Activated naive CD8-positive, alpha-beta T cell treated with anti-CD3 and anti-CD28 coated beads for 36 hours (primary cell): ENCODE measurements at places on chromosomes 6 and 20.

DNA sequence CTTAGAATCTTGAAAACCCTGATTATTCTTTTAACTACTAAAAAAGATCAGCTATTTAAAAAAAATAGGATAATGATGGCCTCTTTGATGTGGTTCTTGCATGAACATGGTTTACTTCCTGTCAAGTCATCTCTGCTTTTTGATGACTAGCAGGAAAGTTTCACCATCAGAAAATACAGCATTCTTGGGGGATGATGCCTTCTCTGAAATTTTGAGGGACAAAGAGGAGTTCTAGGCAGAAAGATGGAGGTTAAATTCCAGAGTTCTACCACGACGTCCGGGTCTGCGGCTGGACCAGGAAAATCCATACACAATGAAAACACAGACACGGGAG lies 130.4 kb downstream of the OLIG3 start:
- H3K4me1 ChIP-seq: peaks cover 17% of the 10 kb centered on the region
- no peak overlapping the region for H3K4me3 ChIP-seq
- no peaks in the 10 kb centered on the region for H3K27me3 ChIP-seq

DNA sequence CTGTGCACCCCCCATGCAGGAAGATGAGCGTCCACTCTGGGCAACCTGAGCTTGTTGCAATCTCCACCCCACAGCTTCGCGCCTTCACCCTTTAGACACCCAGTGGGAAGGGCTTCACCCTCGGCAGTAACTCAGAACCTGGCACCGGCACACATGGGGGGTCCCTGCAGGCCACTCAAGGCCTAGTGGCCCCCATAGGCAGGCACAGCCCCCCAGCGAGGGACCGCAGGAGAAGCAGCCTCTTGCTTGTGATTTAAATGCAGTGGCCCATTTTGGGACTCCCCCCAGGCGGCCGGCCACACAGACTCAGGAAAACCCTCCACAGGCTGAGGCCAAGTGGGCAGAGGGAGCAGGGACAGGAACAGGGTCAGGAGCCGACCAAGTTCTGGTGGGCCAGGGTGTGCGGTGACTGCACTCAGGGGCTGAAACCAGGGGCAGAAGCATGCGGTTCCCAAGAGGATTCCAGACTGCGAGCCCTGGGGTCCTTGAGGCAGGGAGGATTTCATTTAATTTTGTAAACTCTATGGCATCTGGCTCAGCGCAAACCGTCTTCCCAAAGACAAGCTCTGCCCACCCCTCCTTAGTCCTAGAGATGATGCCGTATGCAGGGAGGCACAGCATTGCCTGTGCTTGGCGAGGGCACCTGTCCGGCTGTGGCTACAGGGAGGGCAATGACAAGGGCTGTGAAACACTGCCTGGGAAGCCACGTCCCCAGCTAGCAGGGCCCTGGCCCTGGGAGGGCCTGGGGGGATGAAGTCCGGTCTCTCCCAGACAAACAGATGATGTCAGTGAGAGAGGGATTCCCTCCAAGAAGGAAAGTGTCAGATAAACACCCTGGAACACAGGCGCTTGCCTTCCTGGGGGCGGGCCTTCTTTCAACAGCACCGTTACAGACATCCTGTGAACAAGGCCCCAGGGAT lies 52.9 kb upstream of the GPR31 start:
- H3K27me3 ChIP-seq: no peaks in the 10 kb centered on the region
- H3K4me1 ChIP-seq: no peaks in the 10 kb centered on the region
- H3K27ac ChIP-seq: no peak overlapping the region
- H3K36me3 ChIP-seq: no peaks in the 10 kb centered on the region
- no peak overlapping the region for H3K4me3 ChIP-seq
- DNase-seq: no peak

GRCh38 chr20:2694008-2694471 lies 1.5 kb downstream of the EBF4 start:
- no peak overlapping the region for H3K4me3 ChIP-seq
- H3K4me1 ChIP-seq: peaks cover 5% of the 10 kb centered on the region
- DNase-seq: no peak
- H3K27me3 ChIP-seq: peaks cover 38% of the 10 kb centered on the region
- peaks cover 2% of the 10 kb centered on the region for H3K36me3 ChIP-seq
- H3K27ac ChIP-seq: no peak overlapping the region

- DNase-seq: no peak
- no peak overlapping the region for H3K27ac ChIP-seq
- no peaks in the 10 kb centered on the region for H3K36me3 ChIP-seq
- H3K27me3 ChIP-seq: no peaks in the 10 kb centered on the region
These were observed 425.1 kb downstream of the FOXA2 start for GRCh38 chr20:22159276-22159675.

DNA sequence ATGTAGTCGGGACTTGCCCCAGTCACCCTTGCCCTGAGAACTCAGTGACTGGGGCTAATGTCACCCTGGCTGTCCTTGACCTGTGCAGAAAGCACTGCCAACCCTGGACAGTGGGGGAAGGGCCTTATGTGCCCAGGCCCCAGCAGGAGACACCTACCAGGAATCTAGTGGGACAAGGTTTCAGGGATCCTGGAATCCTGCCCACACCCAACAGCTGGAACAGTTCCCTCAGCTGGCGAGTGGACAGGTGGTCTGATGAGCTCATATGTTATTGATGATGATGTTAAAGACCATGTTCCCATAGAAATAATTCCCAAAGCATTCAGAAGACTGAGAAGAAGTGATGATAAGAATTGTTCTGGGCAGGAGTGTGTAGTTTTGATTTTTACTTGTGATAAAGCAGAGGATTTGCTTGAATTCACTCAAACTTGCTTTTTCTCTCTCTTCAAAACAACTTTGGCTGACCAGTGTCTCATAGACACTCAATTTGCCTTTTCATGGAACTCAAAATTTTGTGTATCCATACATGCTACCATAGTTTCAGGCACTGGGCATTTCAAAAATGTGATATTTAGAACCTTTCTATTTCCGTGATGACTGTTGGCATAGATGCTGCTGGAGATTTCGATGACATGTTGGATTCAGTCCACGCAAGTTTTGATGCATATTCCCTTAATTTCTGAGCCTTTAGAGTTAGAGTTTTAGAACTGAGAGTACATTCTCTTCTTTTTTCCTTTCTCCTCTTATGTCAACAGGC lies 79.3 kb downstream of the SLC22A3 start:
- DNase-seq: no peak
- no peak overlapping the region for H3K4me3 ChIP-seq
- no peak overlapping the region for H3K27ac ChIP-seq
- H3K27me3 ChIP-seq: peaks cover 74% of the 10 kb centered on the region
- H3K36me3 ChIP-seq: peaks cover 2% of the 10 kb centered on the region
- peaks cover 12% of the 10 kb centered on the region for H3K4me1 ChIP-seq

DNA sequence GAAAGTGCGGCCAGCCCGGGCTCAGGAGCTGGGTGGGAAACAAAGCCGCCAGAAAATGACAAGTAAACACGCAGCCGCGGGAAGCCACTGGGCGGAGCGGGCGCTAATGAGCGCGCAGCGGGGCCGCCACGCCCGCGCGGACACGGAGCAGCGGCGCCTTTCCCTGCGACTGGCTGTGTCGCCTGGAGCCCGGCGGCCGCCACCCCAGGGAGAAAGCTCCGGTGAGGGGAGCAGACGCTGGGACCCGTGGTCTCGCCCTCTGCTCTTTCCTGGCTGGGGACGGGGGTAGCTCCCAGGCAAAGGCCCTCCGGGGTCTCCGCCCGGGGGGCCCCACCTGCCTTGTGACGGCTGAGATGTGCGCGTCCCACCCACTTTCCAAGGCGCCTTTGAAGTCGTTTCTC lies 54.9 kb downstream of the PRR18 start:
- H3K27me3 ChIP-seq: peaks cover 55% of the 10 kb centered on the region
- no peak overlapping the region for H3K27ac ChIP-seq
- peaks cover 4% of the 10 kb centered on the region for H3K4me1 ChIP-seq
- H3K36me3 ChIP-seq: no peaks in the 10 kb centered on the region
- peak overlapping the region; percentile 79 for H3K4me3 ChIP-seq

- DNase-seq: no peak
- no peaks in the 10 kb centered on the region for H3K27me3 ChIP-seq
- H3K36me3 ChIP-seq: no peaks in the 10 kb centered on the region
- no peak overlapping the region for H3K4me3 ChIP-seq
These were observed 36.5 kb downstream of the USP49 start for GRCh38 chr6:41858703-41859102.

- no peaks in the 10 kb centered on the region for H3K27me3 ChIP-seq
- peaks cover 62% of the 10 kb centered on the region for H3K4me1 ChIP-seq
- no peak for DNase-seq
- peak overlapping the region; percentile 86 for H3K27ac ChIP-seq
- peaks cover 8% of the 10 kb centered on the region for H3K36me3 ChIP-seq
These were observed 5.5 kb downstream of the ELMO2 start for GRCh38 chr20:46400828-46401477.

- H3K4me1 ChIP-seq: no peaks in the 10 kb centered on the region
- no peak overlapping the region for H3K27ac ChIP-seq
- DNase-seq: no peak
- H3K36me3 ChIP-seq: peaks cover 14% of the 10 kb centered on the region
These were observed 84.9 kb upstream of the TMEM181 start for GRCh38 chr6:158474961-158475343.

DNA sequence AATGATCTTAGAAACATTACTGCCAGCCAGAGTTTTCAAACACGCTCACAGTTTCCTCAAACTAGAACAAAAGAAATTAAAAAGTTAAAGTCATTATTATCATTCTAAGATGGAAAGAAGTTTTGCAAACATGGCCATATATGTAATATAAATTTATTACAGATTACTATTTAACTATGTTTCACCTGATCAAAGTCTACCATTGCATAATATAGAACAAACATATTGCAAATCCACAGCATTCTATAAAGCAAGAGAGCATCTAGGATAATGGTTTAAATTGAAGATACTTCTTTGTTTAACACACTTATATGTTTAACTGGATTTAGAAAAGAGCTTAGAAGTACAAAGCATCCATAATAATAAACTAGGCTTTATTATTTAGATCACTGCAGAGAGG lies 26.2 kb upstream of the DCBLD1 start:
- DNase-seq: no peak
- no peaks in the 10 kb centered on the region for H3K36me3 ChIP-seq
- H3K27ac ChIP-seq: no peak overlapping the region
- no peaks in the 10 kb centered on the region for H3K4me1 ChIP-seq
- no peak overlapping the region for H3K4me3 ChIP-seq
- H3K27me3 ChIP-seq: peaks cover 11% of the 10 kb centered on the region

- no peaks in the 10 kb centered on the region for H3K36me3 ChIP-seq
- DNase-seq: no peak
- H3K27me3 ChIP-seq: no peaks in the 10 kb centered on the region
- H3K4me3 ChIP-seq: no peak overlapping the region
- H3K27ac ChIP-seq: no peak overlapping the region
These were observed 376.1 kb upstream of the OPRM1 start for GRCh38 chr6:153662982-153663381.
